Adipocyte (in vitro differentiated cells): ENCODE measurements at places on chromosomes 12 and 14.

- no peak for DNase-seq
These were observed 4.3 kb upstream of the ZFP36L1 start for GRCh38 chr14:68797121-68797670.

DNA sequence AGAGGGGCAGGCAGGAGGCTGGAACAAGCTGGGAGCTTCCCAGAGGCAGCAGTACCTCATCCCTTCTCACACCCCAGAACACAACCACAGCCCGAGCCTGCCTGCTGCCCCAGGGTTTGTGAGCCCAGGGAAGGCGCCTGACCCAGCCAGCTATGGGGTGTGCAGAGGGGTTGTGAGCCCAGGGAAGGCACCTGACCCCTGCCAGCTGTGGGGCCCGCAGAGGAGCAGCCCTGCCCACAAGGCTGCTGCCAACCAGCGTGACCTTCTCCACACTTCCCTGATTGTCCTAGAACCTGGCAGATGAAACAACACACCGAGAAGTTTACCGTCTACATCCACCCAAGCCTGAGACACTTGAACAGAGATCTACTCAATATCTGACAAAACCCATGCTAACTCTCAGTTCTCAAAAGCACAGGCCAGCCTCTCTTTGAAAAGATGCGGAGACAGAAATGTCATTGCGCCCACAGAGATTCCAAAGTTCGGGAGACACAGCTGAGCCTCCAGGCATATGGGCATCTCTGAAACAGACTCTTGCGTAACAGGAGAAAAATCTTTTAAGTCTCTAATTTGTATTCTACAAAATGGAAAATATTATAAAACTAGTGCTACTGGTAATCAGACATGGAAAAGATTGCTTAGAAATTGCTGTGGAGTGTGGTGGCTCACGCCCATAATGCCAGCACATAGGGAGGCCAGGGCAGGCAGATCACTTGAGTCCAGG is 47.3 kb downstream of the SFSWAP start:
- no peak for DNase-seq

DNA sequence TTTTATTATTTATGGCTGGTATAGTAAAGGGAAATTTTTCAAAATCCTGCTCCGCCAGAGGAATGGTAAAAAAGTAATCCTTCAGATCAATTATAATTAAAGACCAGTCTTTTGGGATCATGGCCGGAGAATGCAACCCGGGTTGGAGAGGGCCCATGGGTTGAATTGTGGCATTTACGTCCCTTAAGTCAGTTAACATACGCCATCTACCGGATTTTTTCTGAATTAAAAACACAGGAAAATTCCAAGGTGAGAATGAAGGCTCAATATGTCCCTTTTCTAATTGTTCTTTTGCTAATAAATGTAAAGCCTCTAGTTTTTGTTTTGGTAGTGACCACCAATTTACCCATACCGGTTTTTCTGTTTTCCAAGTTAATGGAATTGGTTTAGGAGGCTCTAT is 602.8 kb downstream of the ALG10 start:
- DNase-seq: peak; percentile 0

DNA sequence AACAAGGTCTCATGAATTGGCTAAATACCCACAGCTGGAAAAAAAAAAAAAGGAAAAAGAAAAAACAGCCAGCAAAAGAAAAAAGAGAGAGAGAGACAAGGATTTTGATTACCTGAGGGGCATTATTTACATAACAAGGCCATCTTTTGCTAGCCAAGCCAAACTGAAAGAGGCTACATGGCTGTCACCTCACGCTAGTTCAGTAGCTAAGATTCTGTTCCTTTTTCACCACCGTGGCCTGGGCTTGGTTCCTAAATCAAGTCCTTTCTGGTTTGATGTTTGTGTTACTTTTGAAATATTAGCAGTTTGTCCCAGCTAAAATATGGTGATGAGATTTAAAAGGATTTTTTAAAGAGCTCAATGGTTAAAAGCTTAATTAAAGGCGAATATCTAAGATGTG is 2.0 kb upstream of the SDS start:
- DNase-seq: no peak

- no peak for DNase-seq
These were observed 68.2 kb upstream of the OVCH1 start for GRCh38 chr12:29565727-29566126.

DNA sequence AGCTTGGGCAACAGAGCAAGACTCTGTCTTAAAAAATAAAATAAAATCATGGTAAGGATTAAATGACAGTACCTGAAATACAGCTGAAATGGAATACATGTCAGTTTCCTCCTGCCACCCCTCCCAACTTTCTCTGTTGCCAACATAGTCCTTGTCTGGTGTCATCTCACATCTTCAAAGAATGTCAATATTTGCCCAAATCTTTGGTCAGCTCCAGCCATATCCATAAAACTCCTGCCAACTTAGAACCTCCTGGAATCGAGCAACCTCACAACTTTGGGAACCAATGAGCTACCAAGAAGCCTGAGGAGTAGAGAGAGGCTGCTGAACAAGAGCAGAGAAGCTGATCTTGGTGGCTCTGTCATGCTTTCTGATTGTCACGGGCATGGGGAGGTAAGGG is 10.8 kb upstream of the LRRC10 start:
- no peak for DNase-seq

DNA sequence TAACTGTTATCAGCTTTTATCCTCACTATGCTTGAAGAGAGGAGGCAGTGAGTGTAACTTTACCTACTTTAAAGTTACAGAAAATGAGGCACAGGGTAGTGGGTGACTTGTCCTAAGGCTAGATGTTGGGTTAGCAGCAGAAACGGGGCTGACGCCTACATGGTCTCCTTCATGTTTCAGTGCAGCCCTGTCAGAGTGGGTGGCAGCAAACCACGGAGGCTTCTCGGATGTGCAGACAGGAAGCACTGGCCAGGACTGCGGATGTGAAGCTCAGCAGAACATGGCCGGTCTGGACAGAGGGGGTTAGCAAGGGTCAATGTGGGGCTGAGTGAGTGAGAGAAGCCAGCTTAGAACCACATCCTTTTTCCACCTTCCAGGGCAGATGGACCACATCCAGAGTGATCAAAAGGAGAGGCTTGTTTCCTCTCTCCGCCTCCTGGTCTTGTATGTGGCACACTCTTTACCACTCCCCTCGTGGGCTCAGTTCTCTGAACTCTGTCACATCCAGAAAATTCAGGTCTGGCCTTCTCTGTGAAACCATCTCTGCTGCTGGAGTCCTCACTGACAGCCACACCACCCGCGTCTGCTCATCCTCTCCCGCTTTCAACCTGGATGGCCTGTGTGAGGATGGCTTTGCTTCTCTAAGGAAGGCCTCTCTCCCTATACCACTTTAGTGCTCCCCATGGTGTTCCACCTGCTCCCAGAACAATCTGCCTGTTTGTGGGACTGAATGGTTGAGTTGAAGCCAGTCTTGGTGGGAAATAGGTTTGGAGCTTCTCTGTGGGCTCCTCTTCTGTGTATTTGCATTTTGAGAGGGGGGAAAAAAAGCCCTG is 14.1 kb downstream of the SUSD6 start:
- DNase-seq: peak; percentile 51

- peak; percentile 80 for DNase-seq
These were observed 23.0 kb downstream of the KLRK1 start for GRCh38 chr12:10366875-10367274.

GRCh38 chr12:90896821-90897220 is 58.2 kb downstream of the CCER1 start:
- DNase-seq: no peak

GRCh38 chr14:89477391-89477790 is 60.4 kb upstream of the FOXN3 start:
- DNase-seq: no peak

- DNase-seq: peak; percentile 72
These were observed 53.6 kb downstream of the SLC25A47 start for GRCh38 chr14:100376751-100377171.

- DNase-seq: peak; percentile 43
These were observed 69.0 kb upstream of the BMP4 start for GRCh38 chr14:54025661-54026060.

- peak; percentile 90 for DNase-seq
These were observed 21.3 kb downstream of the FKBP11 start for GRCh38 chr12:48903982-48904411.

GRCh38 chr12:60415351-60415750 is 819.5 kb downstream of the SLC16A7 start:
- no peak for DNase-seq

DNA sequence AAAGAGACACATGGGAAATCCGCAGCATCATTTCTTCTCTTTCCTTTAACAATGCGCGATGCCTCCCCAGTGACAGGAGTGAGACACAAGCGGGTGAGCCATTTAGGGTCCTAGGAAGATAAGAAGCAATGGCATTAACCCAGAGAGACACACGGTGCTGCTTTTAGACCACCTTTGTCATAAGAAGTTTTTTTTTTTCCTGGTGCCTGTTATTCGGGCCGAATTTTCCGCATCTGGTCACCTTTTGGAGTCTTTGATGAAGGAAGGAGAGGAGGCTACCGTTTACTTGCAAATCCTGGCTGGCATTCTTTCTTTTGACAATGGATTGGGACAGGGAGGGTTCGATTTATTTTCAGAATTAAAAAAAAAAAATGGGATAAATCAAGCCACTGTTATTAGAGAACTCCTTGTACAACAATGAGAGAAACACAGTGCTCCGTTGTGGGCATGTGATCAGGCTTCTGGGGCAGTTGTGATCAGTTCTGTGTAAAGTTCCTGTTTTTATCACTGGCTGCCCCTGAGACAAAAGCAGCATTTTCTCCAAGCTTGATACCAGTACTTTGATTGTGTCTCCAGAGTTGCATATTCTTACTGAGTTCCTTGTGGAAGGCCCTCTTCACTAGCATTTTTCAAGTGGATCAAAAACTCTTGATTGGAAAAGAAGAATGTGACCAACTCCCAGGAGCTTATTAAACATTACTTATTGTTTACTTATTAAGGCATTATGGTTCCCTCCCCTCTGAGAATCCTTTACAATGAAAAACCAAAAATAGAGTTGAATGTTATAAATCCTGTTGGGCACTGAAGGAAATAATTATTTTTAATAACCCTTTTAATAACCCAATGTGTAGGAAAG is 1.1 kb downstream of the DIP2B start:
- DNase-seq: peak; percentile 44

DNA sequence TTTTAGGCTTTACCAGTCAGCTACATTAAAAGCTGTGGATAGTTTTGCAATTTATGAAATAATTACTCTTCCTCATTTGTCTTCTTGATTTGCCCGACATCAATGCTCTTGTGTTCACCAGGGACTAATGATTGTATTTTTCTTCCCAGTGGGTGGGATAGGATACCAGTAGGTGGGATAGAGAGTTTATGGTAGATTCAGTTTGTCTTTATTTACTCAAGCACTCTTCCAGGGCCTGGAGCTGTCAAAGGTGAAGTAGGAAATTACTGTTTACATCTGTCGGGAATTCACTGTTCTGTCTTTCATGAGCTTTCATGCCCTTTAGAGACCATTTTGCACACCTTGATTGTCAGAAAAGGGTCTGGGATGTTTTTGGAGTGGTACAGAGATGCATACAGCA is 36.6 kb downstream of the ETV6 start:
- no peak for DNase-seq

- DNase-seq: no peak
These were observed 473.0 kb downstream of the ADAMTS20 start for GRCh38 chr12:43078976-43079375.

DNA sequence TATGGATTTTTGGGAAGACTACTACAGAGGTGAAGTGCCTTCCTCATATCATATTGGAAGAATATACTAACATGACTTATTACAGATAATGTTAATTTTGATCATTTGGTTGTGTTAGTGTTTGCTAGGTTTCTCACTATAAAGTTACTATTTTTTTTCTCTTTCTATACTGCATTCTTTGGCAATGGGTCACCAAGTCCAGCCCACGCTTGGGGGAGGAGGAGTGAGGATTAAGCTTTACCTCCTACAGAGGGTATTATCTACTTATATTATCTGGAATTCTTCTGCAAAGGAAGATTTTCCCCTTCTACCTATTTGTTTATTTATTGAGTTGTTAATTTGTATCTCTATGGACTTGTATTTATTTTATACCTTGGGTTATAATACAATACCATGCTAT is 31.5 kb downstream of the SCN8A start:
- peak; percentile 69 for DNase-seq

GRCh38 chr14:58249611-58250010 is 5.0 kb downstream of the PSMA3 start:
- DNase-seq: no peak

DNA sequence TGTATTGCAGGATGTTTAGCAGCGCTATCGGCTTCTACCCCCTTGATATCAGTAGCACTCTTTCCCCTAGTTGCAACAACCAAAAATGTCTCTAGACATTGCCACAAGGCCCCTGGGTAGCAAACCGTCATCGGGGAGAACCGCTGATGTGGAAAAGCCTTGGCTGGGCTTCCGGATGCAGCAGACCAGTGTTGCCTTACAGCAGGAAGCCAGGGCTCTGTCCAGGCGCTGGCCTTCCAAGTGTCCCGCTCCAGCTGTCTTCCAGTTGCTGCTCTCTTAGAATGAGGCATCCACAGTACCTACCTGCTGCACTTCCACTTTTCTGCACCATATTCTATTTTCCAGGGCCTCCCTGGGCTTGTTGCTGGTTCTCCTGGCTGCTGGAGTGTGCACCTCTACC is 22.6 kb upstream of the SLC10A1 start:
- no peak for DNase-seq

DNA sequence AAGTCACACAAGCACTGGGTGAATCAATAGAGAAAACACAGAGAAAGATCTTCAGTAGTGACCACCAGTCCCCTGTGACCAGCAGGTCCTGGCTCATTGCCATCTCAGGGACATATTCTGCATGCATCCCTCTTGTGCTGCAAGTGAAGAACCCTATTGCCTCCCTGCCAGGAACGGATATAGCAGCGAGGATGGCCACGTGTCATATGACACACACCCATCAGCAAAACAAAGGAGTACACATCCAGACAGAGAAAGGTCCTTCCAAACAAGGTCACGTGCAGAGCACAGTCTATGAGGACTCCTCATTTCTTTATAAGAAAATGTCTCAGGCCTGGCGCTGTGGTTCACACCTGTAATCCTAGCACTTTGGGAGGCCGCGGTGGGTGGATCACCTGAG is 638.4 kb downstream of the FLRT2 start:
- no peak for DNase-seq
